ENCODE measurements at places on chromosomes 7 and 10. TPM values are rescaled to one million over a fixed set of nuclear protein-coding genes. Genes with fewer than 3 reads are reported as not detected.

- DNase-seq: no peak
- H3K27ac ChIP-seq: no peak overlapping the region
- H3K4me1 ChIP-seq: peaks cover 6% of the 10 kb centered on the region
These were observed 84.5 kb downstream of the DIP2C start for GRCh38 chr10:604716-605631.

The CTAGE4 gene
- total RNA-seq: 0.56 TPM

DNA sequence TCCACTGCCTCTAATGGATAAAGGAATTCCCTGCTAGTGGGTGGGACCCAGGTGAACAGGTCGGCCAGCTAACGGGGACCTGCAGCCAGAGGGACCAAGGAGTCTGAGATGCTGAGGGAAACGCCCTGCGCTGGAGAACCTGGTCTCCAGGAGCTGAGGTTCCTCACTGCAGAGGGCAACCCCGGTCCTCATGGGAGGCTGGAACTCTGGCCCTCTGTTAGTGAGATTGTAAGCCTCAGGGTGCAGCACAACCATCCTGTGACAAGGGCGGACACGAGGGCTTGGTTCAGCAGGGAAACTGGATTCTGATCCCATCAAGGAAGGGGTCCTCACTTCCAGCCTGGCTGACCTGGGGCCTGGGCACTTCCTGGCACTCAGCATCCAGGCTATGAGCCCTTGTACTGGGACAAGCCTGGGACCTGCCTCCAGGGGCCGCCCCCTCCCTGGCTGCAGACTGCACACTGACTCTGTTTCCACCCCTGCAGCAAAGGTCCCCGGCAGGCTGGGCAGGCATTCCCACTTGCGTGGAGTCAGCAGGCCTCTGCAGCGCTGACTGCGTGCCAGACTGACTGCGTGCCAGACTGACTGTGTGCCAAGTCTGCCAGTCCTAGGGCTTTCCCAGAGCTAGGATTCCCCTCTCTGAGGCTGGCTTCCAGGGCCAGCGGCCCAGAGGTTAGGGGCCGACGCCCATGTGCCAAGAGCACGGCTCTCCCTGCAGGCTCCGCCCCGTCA, 143.2 kb downstream of the MAPK8 start:
- H3K36me3 ChIP-seq: no peaks in the 10 kb centered on the region
- no peak overlapping the region for H3K27ac ChIP-seq
- H3K4me1 ChIP-seq: no peaks in the 10 kb centered on the region
- H3K27me3 ChIP-seq: no peaks in the 10 kb centered on the region
- DNase-seq: no peak

The SLC13A1 gene
- not detected for total RNA-seq

DNA sequence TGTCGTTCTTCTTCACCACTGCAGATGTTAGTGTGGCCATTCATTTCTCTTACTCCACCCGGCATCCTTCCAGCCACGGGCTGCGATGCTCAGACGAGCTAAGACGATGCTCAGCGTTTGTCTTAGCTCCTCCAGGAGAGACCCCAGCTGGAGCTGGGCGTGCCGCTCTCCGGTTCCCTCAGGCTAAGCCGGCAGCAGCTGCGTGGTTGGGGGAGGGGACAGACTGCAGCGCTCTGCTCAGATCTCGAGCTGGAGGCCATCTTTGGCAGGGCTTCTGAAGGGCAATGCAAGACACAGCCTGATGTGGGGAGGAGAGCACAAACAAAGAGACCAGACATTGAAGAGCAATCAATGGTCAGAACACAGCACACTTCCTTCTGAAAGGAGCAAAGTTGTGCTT, 4.8 kb downstream of the INA start:
- H3K4me3 ChIP-seq: no peak overlapping the region
- no peak overlapping the region for H3K27ac ChIP-seq
- peaks cover 57% of the 10 kb centered on the region for H3K27me3 ChIP-seq
- no peak for DNase-seq

DNA sequence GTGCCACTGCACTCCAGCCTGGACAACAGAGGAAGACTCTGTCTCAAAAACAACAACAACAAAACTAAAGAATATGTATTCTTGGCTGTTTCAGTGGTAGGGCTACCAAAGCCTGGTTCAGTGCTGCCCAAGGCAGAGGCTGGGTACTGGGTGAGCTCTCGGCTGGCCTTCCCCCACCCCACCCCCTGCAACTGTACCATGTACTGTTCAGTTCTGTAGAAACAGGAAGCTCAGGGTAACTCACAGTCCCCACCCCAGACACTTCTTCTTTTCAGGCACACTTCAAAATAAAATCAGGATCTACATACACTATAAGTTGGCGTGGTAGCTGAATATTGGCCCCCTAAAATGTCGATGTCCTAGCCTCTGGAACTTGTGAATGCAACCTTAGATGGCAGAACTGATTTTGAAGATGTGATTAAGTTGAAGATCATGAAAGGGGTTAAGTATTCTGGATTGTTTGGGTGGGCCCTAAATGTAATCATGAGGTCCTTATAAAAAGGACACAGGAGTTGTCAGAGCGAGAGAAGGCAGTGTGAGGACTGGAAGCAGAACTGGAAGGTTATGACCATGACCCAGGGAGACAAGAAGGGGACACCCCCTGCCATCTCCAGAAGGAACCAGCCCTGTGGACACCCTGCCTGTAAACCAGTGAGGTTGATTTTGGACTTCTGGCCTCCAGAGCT, 31.2 kb downstream of the TBXAS1 start:
- H3K27ac ChIP-seq: no peak overlapping the region
- no peak overlapping the region for H3K4me3 ChIP-seq
- DNase-seq: no peak
- peaks cover 5% of the 10 kb centered on the region for H3K4me1 ChIP-seq

GRCh38 chr10:71980181-71981014, 16.2 kb downstream of the CHST3 start:
- H3K27ac ChIP-seq: no peak overlapping the region
- H3K36me3 ChIP-seq: no peaks in the 10 kb centered on the region
- H3K4me1 ChIP-seq: peaks cover 3% of the 10 kb centered on the region

GRCh38 chr7:106621393-106622132, 39.4 kb downstream of the CCDC71L start:
- no peak overlapping the region for H3K27ac ChIP-seq
- no peak for DNase-seq
- peaks cover 5% of the 10 kb centered on the region for H3K4me1 ChIP-seq
- no peak overlapping the region for H3K4me3 ChIP-seq
- H3K27me3 ChIP-seq: peaks cover 3% of the 10 kb centered on the region

DNA sequence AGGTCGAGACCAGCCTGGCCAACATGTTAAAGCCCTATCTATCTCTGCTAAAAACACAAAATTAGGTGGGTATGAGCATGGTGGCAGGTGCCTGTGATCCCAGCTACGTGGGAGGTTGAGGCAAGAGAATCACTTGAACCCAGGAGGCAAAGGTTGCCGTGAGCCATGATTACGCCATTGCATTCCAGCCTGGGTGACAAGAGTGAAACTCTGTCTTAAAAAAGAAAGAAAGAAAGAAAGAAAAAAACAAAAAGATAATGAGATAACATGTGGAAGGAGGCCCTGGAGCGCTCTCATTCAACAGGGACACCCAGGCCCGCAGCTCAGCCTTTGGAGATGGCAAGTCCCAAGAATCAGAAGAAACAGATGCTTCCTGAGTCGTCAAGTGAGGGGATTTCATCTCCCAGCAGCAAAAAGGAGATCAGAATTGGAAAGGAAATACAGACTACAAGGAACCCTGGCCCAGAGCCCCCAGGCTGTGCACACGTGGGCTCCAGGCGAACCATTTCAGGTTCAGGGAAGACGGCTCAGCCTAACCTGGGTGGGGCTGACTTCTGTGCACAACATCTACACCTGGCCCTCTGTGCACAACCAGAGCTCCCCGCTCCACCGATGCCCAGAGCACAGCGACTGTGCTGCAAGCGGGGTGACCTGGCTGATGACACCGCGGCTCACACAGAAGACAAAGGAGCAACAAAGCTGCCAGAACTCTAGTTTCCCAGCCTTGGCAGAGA, 33.3 kb downstream of the GNA12 start:
- H3K4me3 ChIP-seq: no peak overlapping the region
- H3K36me3 ChIP-seq: no peaks in the 10 kb centered on the region

The TMEM130 gene
- total RNA-seq: not detected

DNA sequence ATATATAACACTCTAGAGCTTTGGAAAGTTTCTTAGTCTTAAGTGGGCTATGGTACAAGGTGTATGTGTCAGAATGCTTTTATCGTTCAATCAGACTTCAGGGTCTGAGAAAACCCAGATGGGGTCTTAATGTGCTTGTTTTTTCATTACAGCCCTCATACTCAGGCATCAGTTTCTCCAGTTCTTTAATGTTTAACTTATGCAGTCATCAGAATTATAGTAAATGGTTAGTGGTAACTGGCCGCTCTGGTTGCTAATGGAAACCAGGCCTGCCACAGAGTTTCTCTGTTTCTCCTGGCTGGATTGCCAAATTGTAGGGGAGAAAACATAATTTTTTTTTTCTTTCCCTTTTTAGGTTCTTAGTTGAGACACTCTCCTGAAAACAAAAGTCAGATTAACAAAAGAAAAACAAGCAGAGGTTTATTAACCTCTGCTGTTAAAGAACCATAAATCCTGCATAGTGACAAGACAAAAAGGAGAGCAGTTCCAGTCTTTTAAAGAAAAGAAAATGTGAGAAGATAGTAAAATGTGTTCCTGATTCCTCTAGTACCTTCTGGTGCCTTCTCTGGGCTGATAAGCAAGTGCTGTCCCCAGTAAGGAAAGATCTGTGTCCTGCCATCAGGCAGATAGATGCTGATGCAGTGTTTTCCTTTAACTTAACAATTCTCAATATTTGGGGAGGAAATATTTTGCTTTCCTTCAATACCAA, 21.5 kb upstream of the GHITM start:
- DNase-seq: no peak
- H3K36me3 ChIP-seq: no peaks in the 10 kb centered on the region
- H3K27me3 ChIP-seq: peaks cover 12% of the 10 kb centered on the region
- H3K4me1 ChIP-seq: no peaks in the 10 kb centered on the region
- H3K27ac ChIP-seq: no peak overlapping the region
- no peak overlapping the region for H3K4me3 ChIP-seq

The NKX2-3 gene
- not detected for total RNA-seq

- no peaks in the 10 kb centered on the region for H3K36me3 ChIP-seq
- H3K4me1 ChIP-seq: no peaks in the 10 kb centered on the region
- no peak overlapping the region for H3K4me3 ChIP-seq
- no peak overlapping the region for H3K27ac ChIP-seq
These were observed 123.4 kb downstream of the SPAG6 start for GRCh38 chr10:22468570-22469320.

The SFXN2 gene
- 38.7 TPM for total RNA-seq

- DNase-seq: no peak
- no peak overlapping the region for H3K27ac ChIP-seq
- no peaks in the 10 kb centered on the region for H3K4me1 ChIP-seq
- no peak overlapping the region for H3K4me3 ChIP-seq
These were observed 132.6 kb downstream of the AKR1D1 start for GRCh38 chr7:138208864-138209263.

GRCh38 chr7:135102372-135102771, 45.5 kb upstream of the TMEM140 start:
- no peak overlapping the region for H3K4me3 ChIP-seq
- no peak for DNase-seq
- H3K27ac ChIP-seq: no peak overlapping the region
- peaks cover 2% of the 10 kb centered on the region for H3K4me1 ChIP-seq

GRCh38 chr7:95581467-95581866, 14.8 kb downstream of the PDK4 start:
- H3K4me1 ChIP-seq: no peaks in the 10 kb centered on the region
- H3K27me3 ChIP-seq: peaks cover 6% of the 10 kb centered on the region
- no peak overlapping the region for H3K27ac ChIP-seq
- DNase-seq: no peak

GRCh38 chr10:25744574-25744973, 189.5 kb upstream of the MYO3A start:
- H3K36me3 ChIP-seq: no peaks in the 10 kb centered on the region
- no peaks in the 10 kb centered on the region for H3K4me1 ChIP-seq
- no peaks in the 10 kb centered on the region for H3K27me3 ChIP-seq
- H3K4me3 ChIP-seq: no peak overlapping the region

The VPS50 gene
- 14.7 TPM for total RNA-seq

DNA sequence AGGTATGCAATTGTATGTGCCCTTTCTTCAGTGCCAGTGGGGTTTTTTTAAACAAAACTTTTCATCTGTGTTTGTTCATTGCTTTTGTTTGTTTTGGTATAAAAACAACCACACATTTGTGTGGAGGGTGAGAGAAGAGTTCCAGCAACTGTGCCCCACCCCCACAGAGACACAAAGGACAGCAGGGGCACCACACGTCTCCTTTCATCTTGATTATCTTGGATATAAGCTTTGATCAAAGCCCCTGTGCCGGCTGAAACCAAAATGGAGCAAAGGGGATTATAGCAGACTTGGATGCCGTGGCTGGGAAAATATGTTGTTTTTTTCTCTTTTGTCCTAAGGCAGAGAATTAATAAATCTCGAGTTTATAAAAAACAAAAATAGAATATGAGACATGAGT, 111.8 kb upstream of the RSU1 start:
- no peaks in the 10 kb centered on the region for H3K36me3 ChIP-seq
- no peak overlapping the region for H3K27ac ChIP-seq
- DNase-seq: no peak
- peaks cover 9% of the 10 kb centered on the region for H3K27me3 ChIP-seq

DNA sequence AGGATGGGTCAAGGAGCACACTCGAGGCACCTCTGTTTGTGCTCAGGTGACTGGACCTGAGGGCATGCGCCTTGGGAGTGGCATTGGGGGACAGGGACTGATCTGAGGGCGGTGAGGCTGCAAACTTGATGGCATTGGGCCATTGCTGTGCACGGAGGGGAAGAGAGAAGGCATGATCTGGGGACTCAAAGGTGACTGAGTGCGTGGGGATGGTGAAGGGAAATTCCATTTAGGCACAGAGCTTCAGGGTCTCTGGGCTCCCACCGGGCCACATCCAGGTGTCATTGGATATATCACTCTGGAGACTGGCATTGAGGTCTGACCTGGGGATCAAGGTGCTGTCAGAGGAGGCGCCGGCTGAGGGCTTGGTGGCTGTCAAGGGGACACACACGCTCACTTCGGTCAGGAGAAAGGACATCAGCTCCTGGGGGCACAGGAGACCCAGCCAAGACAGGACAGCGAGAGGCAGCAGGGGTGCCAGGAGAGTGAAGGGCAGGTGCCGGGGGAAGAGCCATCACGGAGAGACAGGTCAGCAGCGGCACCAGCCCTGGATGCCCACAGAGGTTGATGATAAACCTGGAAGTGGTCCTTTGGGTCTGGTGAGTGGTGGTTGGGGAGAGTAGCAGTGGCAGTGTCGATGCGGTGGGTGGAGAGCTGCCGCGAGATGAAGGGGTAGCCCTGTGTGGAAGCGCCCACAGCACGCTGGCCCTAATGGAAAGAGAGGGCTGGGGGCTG, 5.5 kb downstream of the ADCK2 start:
- H3K4me3 ChIP-seq: no peak overlapping the region
- no peak for DNase-seq
- no peak overlapping the region for H3K27ac ChIP-seq
- H3K4me1 ChIP-seq: peaks cover 25% of the 10 kb centered on the region
- peaks cover 38% of the 10 kb centered on the region for H3K36me3 ChIP-seq

The CCM2 gene
- total RNA-seq: 63.1 TPM

Measured in activated CD4-positive, alpha-beta T cell treated with anti-CD3 and anti-CD28 coated beads, Interleukin-2, amount 10 ng/mL, durations not matched to agents 24 days and 14 days (primary cell).